ENCODE measurements at places on chromosomes 3 and 15.
A peak's percentile ranks its signal among the peaks of the same experiment; 100 is the strongest.

DNA sequence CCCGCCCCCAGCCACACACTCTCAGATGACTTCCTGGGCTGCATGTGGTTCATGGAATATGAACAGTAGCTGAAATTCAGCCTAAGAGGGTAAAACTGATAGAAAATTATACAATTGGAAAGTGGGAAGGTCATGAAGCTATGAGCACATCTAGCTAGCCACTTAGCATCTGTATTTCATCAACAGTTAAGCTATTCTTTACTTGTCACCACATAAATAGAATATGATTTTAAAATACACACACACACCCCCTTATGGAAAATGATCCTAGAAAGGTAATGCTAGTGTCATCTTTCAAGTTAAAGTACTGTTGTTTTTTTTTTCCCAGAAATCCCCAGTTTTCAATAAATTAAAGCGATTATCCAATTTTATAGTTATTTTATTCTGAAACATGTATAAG lies 3.6 kb downstream of the MAP4 start:
- H3K4me1 ChIP-seq, result peaks cover 62% of the 10 kb centered on the region
- no peak for DNase-seq
- no peaks in the 10 kb centered on the region for H3K36me3 ChIP-seq
- no peak overlapping the region for H3K4me3 ChIP-seq
- H3K27ac ChIP-seq, result peak overlapping the region; percentile 25

DNA sequence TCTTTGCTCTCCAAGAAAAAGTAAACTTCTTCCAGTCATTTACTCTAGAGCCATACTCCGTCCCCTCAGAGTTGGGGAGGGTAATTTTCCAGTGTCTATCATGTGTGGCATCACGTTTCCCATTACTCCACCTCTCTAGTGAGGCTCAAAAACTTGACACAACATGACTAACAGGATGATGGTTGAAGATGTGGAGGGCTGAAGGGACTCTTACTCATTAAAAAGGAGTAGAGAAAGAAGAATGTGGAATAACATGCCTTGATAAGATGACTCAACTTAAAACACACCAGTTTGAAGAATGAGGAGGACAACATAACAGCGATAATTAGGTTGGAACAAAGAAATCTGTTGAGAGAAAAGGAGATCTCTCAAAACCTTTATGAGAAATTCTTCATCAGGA lies 894.3 kb downstream of the OTOL1 start:
- no peak overlapping the region for H3K27ac ChIP-seq
- no peaks in the 10 kb centered on the region for H3K4me1 ChIP-seq
- H3K27me3 ChIP-seq, result no peaks in the 10 kb centered on the region
- no peak overlapping the region for H3K4me3 ChIP-seq
- no peaks in the 10 kb centered on the region for H3K36me3 ChIP-seq

DNA sequence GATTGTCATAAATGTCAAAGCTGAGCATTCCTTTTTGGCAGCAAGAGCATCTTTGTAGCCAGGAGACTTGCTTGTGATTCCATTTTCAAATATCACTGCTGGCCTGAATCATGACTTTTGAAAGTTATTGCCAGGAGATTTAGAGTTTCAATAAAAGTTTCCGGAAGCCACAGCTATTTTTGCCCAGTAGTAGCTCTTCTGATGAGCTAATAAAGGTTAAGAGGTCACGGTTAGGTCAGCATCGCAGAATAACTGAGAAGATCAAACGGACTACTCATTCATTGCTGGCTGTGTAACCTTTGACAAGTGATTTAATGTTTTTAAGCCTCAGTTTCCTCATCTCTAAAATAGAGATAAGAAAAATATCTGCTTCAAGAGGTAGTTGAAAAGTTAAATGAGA lies 105.1 kb upstream of the ETV5 start:
- no peak overlapping the region for H3K27ac ChIP-seq
- H3K36me3 ChIP-seq, result no peaks in the 10 kb centered on the region
- DNase-seq, result no peak

DNA sequence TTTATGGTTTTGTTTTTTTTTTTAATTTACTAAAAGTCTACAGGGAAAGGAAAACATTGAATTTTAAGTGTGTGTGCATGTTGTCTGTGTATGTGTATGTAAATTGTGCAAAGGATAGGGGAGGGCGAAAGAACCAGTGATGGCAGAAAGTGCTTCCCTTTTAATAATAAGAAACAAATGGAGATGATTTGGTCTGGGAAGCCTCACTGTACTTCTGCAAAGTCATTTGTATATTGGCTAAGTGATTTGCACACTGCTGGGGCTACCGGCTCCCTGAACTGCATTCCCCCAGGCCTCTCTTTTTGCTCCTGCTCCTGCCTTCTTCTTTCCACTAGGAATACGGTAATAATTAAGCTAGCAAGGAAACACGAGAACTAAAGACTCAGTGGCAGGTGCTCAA lies 101.2 kb downstream of the CD47 start:
- no peak for DNase-seq
- H3K27me3 ChIP-seq, result no peaks in the 10 kb centered on the region
- peaks cover 15% of the 10 kb centered on the region for H3K4me1 ChIP-seq
- H3K4me3 ChIP-seq, result no peak overlapping the region
- H3K27ac ChIP-seq, result no peak overlapping the region

GRCh38 chr3:64508140-64508539 lies 179.7 kb downstream of the ADAMTS9 start:
- no peaks in the 10 kb centered on the region for H3K27me3 ChIP-seq
- no peaks in the 10 kb centered on the region for H3K4me1 ChIP-seq
- no peak for DNase-seq
- no peaks in the 10 kb centered on the region for H3K36me3 ChIP-seq
- H3K27ac ChIP-seq, result no peak overlapping the region

DNA sequence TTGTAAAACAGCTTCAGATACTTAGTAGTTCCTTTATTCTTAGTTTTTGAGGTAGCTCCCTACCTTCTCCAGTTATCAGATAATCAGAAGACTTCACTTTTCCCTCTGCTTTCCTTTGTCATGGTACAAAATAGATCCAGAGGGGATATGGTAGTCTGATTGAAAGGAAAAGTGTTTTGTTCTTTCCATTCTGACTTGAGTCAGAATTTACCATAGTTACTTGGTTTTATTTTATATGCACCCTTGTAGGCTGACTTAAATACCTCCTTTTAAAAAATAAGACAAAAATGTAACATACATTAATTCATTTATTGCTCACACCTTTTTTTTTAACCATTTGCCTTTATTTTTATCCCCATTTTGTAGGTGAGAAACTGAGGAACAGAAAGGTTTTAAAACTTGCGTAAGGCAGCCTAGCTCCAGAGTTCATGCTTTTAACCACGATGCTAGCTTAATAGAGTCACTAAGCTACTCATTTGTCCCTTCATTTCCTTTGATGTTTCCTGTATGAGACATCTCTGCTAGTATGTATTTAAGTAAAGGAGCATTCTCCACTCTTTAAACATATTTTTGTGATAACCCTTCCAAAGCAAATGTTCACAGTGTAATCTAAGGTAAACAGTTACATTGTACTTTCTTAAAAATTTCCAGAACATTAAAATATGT lies 187.5 kb downstream of the KLHL25 start:
- H3K4me3 ChIP-seq, result no peak overlapping the region
- H3K36me3 ChIP-seq, result peaks cover 13% of the 10 kb centered on the region
- no peak for DNase-seq
- H3K4me1 ChIP-seq, result peaks cover 22% of the 10 kb centered on the region
- H3K27me3 ChIP-seq, result no peaks in the 10 kb centered on the region
- peak overlapping the region; percentile 48 for H3K27ac ChIP-seq

DNA sequence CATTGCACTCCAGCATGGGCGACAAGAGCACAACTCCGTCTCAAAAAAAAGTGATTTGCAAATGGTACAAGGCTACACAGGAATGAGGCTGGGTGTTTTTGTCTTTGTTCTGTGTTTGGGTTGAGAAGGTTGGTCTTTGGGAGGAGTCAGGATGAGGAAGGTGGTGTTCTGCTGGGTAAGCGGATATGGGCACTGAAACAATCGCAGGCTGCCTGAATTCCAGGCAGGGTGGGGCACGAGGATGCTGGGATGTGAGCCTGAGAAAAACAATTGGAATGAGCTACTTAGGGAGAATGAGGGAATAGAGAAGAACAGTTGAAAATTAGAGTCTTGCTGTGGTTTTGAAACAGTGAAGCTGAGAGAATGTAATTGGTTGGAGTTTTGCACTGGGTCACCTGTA lies 51.6 kb downstream of the ZBTB38 start:
- H3K27me3 ChIP-seq, result no peaks in the 10 kb centered on the region
- no peak for DNase-seq
- H3K4me1 ChIP-seq, result peaks cover 49% of the 10 kb centered on the region
- H3K27ac ChIP-seq, result peak overlapping the region; percentile 47
- no peak overlapping the region for H3K4me3 ChIP-seq
- H3K36me3 ChIP-seq, result peaks cover 16% of the 10 kb centered on the region

GRCh38 chr3:25454005-25454927 lies 26.2 kb downstream of the RARB start:
- H3K27me3 ChIP-seq, result no peaks in the 10 kb centered on the region
- H3K27ac ChIP-seq, result peak overlapping the region; percentile 65
- peak overlapping the region; percentile 38 for H3K4me3 ChIP-seq
- DNase-seq, result no peak
- H3K36me3 ChIP-seq, result no peaks in the 10 kb centered on the region
- H3K4me1 ChIP-seq, result no peaks in the 10 kb centered on the region

GRCh38 chr3:16432714-16433113 lies 80.8 kb downstream of the RFTN1 start:
- no peak overlapping the region for H3K4me3 ChIP-seq
- H3K4me1 ChIP-seq, result peaks cover 18% of the 10 kb centered on the region
- no peak for DNase-seq
- no peak overlapping the region for H3K27ac ChIP-seq

DNA sequence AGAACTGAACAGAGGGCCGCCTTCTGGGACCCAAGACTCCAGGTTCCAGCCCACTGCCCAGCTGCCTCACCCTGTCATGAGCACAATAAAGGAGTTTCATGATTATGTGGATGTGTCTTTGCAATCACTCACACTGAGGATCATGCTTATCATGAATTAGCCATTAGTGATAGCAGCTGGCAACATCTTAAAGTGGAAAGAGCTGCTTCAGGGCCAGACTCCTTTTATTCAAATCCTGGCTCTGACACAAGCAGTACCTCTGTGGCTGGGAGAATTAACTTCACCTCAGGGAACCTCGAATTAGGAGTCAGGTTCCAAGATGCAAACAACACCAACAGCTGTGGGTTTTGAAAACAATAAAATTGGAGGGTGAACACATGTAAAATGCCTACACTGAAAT lies 6.6 kb upstream of the SCAP start:
- no peak for DNase-seq
- H3K27ac ChIP-seq, result no peak overlapping the region
- H3K27me3 ChIP-seq, result no peaks in the 10 kb centered on the region
- no peaks in the 10 kb centered on the region for H3K36me3 ChIP-seq
- H3K4me1 ChIP-seq, result no peaks in the 10 kb centered on the region

- no peaks in the 10 kb centered on the region for H3K27me3 ChIP-seq
- no peak overlapping the region for H3K27ac ChIP-seq
- no peaks in the 10 kb centered on the region for H3K4me1 ChIP-seq
Measured at GRCh38 chr15:42287931-42288330, 14.7 kb upstream of the TMEM87A start.

GRCh38 chr3:37181756-37182155 lies 7.4 kb upstream of the LRRFIP2 start:
- peak overlapping the region; percentile 51 for H3K27ac ChIP-seq
- H3K36me3 ChIP-seq, result no peaks in the 10 kb centered on the region
- no peaks in the 10 kb centered on the region for H3K27me3 ChIP-seq
- DNase-seq, result no peak
- no peak overlapping the region for H3K4me3 ChIP-seq

- DNase-seq, result no peak
- peaks cover 20% of the 10 kb centered on the region for H3K4me1 ChIP-seq
- H3K27ac ChIP-seq, result no peak overlapping the region
- no peaks in the 10 kb centered on the region for H3K27me3 ChIP-seq
- no peaks in the 10 kb centered on the region for H3K36me3 ChIP-seq
Measured at GRCh38 chr3:71087143-71088018, 496.1 kb downstream of the FOXP1 start.

GRCh38 chr15:68097029-68097428 lies 42.9 kb downstream of the PIAS1 start:
- H3K4me3 ChIP-seq, result no peak overlapping the region
- H3K27me3 ChIP-seq, result no peaks in the 10 kb centered on the region
- H3K27ac ChIP-seq, result no peak overlapping the region
- no peak for DNase-seq
- peaks cover 13% of the 10 kb centered on the region for H3K4me1 ChIP-seq

GRCh38 chr15:90686435-90687218 lies 30.5 kb upstream of the BLM start:
- H3K36me3 ChIP-seq, result no peaks in the 10 kb centered on the region
- H3K4me3 ChIP-seq, result no peak overlapping the region
- H3K27ac ChIP-seq, result no peak overlapping the region
- DNase-seq, result no peak
- H3K27me3 ChIP-seq, result no peaks in the 10 kb centered on the region
- H3K4me1 ChIP-seq, result peaks cover 6% of the 10 kb centered on the region

DNA sequence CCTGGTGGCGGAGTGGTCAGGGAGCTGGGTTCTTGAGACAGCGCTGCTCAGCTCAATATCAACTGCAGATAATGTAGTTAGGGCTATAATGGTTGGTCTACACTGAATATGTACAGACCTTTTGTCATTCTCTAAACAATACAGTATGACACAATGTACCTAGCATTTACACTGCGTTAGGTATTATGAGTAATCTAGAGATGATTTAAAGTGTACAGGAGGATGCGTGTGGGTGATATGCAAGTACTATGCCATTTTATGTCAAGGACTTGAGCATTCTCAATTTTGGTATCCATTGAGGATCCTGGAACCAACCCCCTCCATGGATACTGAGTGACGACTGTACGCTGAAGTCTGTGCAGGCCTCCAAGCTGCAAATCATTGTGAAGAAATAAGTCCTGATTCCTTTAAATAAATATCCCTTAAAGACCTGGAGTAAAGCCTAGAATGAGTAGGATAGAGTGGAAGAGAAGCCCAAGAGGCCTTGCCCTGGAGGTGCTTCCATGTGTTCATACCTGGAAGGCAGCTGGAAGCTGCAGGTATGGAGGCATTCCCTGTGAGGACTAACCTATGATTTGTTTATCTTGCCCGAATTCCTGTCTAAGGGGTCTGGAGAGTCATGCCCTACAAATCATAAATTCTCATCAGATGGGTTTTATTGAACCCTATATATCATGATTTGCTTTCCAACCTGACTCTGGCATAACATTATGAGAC lies 15.7 kb upstream of the RTP1 start:
- no peak overlapping the region for H3K4me3 ChIP-seq
- peaks cover 18% of the 10 kb centered on the region for H3K4me1 ChIP-seq
- DNase-seq, result no peak
- no peak overlapping the region for H3K27ac ChIP-seq
- no peaks in the 10 kb centered on the region for H3K27me3 ChIP-seq

GRCh38 chr3:156211583-156211982 lies 91.2 kb downstream of the KCNAB1 start:
- H3K27ac ChIP-seq, result no peak overlapping the region
- H3K4me3 ChIP-seq, result no peak overlapping the region
- no peaks in the 10 kb centered on the region for H3K27me3 ChIP-seq
- H3K36me3 ChIP-seq, result no peaks in the 10 kb centered on the region

- H3K27ac ChIP-seq, result no peak overlapping the region
- no peak for DNase-seq
- H3K27me3 ChIP-seq, result no peaks in the 10 kb centered on the region
Measured at GRCh38 chr3:117161816-117162215, 452.2 kb downstream of the TUSC7 start.

GRCh38 chr3:70916375-70917055 lies 604.1 kb upstream of the MDFIC2 start:
- H3K27ac ChIP-seq, result no peak overlapping the region
- H3K4me3 ChIP-seq, result no peak overlapping the region
- H3K4me1 ChIP-seq, result peaks cover 4% of the 10 kb centered on the region
- DNase-seq, result peak; percentile 27
- H3K36me3 ChIP-seq, result no peaks in the 10 kb centered on the region

All from tibial artery (tissue), 4 donors.